ENCODE measurements at places on chromosomes 12 and 14. TPM values are rescaled to one million over a fixed set of nuclear protein-coding genes. Genes with fewer than 3 reads are reported as not detected.

DNA sequence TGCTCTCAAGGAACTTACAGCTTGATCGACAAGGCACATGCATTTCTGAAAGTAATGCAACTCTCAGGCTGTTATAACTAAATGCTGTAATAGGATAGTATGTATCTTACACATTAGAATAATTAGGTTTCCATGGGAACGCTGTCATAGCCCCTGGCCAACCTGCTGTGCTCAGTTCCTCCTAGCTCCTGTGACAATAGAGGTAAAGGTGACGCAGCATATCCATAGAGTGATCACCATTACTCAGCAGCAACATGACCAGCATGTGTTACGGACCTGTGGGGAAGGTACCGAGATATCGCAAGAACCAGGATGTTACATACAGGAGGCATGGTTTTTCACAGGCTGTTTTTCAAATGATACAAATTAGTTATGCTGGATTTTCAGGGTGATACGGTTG is 150.7 kb downstream of the CAND1 start:
- H3K27me3 ChIP-seq, result no peaks in the 10 kb centered on the region
- peaks cover 9% of the 10 kb centered on the region for H3K4me1 ChIP-seq
- no peak overlapping the region for H3K4me3 ChIP-seq
- no peaks in the 10 kb centered on the region for H3K36me3 ChIP-seq
- no peak for DNase-seq

DNA sequence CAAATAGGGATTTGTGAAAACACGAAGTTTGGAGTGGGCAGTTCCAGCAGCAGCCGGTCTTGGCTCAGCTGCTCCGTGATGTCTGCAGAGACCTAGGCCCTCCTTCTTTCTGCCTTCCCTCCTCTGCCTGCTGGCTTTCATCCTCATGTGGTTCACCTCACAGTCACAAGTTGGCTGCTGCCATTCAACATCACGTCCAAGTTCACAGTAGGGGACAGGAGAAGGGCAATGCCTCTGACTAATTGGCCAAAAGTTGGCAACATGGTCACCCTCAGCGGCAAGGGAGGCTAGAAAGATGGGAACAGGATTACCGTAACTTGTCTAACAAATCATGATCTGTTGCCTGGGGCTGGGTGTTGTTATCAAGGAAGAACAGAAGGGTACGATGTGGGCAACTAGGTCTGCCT is 7.8 kb upstream of the CACNA2D4 start:
- no peaks in the 10 kb centered on the region for H3K36me3 ChIP-seq
- no peaks in the 10 kb centered on the region for H3K27me3 ChIP-seq
- peaks cover 32% of the 10 kb centered on the region for H3K4me1 ChIP-seq

DNA sequence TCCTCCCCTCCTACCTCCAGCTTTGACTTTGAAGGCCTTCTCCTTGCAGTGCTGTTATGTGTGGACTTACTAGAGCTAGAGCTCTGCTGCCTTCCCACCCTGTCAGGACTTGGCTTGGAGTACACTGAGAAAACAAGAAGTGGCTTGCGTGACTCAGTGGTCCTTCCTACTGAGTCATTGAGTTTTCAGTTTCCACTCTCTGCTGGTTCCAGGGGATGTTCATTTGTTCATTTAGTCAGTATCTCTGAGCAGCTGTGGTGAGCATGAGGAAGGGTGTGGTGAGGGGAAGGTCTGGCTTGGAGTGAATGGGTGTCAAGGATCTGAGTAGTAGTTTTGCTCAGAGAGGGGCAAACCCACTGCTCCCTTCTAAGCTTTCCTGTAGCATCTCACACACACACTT is 17.2 kb upstream of the ELK3 start:
- no peaks in the 10 kb centered on the region for H3K36me3 ChIP-seq
- no peak overlapping the region for H3K27ac ChIP-seq
- no peaks in the 10 kb centered on the region for H3K27me3 ChIP-seq
- H3K4me1 ChIP-seq, result no peaks in the 10 kb centered on the region
- DNase-seq, result no peak

GRCh38 chr14:56059054-56059453 is 59.2 kb upstream of the PELI2 start:
- H3K4me1 ChIP-seq, result no peaks in the 10 kb centered on the region
- no peak for DNase-seq
- H3K27ac ChIP-seq, result no peak overlapping the region
- H3K4me3 ChIP-seq, result no peak overlapping the region

GRCh38 chr12:83389237-83389996 is 702.7 kb downstream of the TMTC2 start:
- DNase-seq, result no peak
- no peaks in the 10 kb centered on the region for H3K36me3 ChIP-seq
- no peaks in the 10 kb centered on the region for H3K27me3 ChIP-seq
- no peak overlapping the region for H3K27ac ChIP-seq
- no peak overlapping the region for H3K4me3 ChIP-seq

DNA sequence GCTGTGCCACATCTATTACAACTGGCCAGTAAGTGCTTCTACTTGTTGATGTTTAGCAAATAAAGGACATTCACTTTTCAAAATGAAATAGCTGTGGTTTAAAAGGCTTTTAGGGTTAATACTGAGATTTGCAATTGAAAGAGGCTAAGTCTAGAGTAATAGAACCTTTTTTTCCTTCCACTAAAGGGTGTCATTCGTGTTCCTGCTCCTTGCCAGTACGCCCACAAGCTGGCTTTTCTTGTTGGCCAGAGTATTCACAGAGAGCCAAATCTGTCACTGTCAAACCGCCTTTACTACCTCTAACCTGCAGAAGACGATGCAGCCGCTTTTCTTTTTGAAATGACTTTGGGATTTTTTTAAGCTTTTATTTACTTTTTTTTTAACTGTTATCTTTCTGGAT is 33.6 kb downstream of the PIWIL1 start:
- H3K27me3 ChIP-seq, result no peaks in the 10 kb centered on the region
- H3K36me3 ChIP-seq, result no peaks in the 10 kb centered on the region
- H3K4me3 ChIP-seq, result no peak overlapping the region

DNA sequence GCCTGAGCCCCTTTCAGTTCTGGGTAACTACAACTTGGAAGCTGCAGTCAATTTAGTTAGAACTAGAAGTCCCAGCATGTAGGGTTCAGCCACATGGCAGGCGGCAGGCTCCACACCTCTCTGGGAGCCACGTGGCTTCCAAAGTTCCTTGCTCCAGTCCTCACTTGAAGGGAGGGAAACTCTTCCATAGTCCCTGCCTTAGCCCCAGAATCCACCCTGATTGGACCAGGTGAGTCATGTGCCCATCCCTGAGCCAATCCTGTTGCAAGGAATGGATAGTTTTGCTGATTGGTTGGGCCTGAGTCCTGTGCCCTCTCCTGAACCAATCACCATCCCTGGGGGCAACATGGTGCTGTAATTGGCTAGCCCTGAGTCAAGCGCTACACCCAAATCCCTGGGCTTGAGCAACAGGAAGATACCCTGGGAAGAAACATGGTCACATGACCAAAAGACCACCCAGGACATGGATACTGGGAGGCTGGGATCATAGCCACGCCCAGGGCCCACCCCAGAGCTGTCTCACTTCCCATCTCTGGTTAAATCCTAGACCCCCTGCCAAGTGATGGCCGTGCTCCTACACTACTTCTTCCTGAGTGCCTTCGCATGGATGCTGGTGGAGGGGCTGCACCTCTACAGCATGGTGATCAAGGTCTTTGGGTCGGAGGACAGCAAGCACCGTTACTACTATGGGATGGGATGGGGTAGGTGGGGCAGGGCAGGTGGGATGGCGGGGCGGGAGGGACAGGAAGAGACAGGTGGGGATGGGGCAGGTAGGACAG is 154.7 kb downstream of the ADGRD1 start:
- no peak overlapping the region for H3K27ac ChIP-seq
- no peak overlapping the region for H3K4me3 ChIP-seq
- DNase-seq, result no peak
- no peaks in the 10 kb centered on the region for H3K27me3 ChIP-seq

- no peak for DNase-seq
- no peak overlapping the region for H3K27ac ChIP-seq
- no peaks in the 10 kb centered on the region for H3K36me3 ChIP-seq
- no peak overlapping the region for H3K4me3 ChIP-seq
Observed at GRCh38 chr14:87503711-87504110, 489.3 kb downstream of the GALC start.

DNA sequence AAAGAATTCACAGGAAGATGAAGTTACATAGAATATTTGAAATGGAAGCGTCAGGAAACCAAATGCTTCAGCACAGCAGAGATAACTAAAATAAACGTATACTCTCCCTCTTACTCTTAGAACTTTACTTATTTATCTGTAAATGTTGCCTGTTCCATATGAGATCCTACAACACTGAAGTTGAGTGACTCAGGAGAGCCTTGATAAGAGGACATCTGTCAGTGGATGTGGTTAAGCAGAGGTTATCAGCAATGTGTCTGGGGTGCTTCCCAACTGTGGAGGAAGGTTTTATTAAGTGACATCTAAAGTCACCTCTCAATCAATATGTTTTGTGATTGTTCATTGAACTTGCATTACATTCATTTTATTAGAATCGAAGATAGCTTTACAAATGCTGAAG is 81.9 kb downstream of the NEDD1 start:
- H3K4me1 ChIP-seq, result no peaks in the 10 kb centered on the region
- H3K4me3 ChIP-seq, result no peak overlapping the region
- DNase-seq, result no peak
- no peaks in the 10 kb centered on the region for H3K36me3 ChIP-seq

- no peaks in the 10 kb centered on the region for H3K4me1 ChIP-seq
- H3K4me3 ChIP-seq, result no peak overlapping the region
- H3K27me3 ChIP-seq, result no peaks in the 10 kb centered on the region
Observed at GRCh38 chr12:117013726-117014125, 85.5 kb downstream of the TESC start.

DNA sequence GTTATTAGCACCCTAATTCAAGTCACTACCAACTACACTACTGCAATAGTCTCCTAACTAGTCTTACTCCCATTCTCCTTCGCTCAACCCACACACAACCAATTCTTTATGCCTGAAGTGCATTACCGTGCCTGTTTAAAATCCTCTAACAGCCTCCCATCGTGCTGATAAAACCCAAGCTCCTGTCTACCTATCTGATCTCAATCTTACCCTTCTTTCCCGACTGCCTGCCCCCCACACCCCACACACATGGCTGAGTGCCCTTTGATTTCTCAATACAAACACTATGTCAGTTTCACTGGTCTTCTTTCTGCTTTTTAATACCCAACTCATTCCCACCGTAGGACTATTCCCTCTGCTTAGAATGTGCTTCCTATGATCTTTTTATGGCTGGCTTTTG is 59.9 kb downstream of the SPPL3 start:
- H3K4me1 ChIP-seq, result peaks cover 72% of the 10 kb centered on the region
- no peak overlapping the region for H3K4me3 ChIP-seq
- no peak for DNase-seq

DNA sequence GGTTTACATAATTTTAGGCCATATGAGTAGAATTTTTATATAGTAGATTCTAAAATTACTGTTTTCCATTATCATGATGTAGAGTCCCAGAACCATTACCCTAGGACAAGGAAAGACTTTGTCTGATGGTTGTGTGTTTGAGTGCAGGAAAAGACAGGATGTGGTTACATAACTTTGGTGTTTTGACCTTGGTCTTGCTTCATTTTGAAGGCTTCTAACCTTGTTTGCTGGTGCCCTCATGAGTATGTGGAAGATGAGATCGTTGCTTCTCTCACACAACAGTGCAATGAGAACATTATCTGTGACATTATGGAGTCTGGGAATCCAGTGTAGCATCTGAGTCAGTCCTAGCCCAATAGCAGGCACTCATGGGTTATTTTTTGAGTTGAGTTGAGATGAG is 106.2 kb downstream of the IGF1 start:
- no peaks in the 10 kb centered on the region for H3K36me3 ChIP-seq
- no peaks in the 10 kb centered on the region for H3K27me3 ChIP-seq
- peaks cover 7% of the 10 kb centered on the region for H3K4me1 ChIP-seq
- DNase-seq, result no peak

GRCh38 chr14:103107455-103107854 is 12.9 kb downstream of the EXOC3L4 start:
- DNase-seq, result no peak
- H3K27ac ChIP-seq, result no peak overlapping the region
- H3K4me3 ChIP-seq, result no peak overlapping the region

GRCh38 chr12:13670285-13670866 is 311.0 kb downstream of the GRIN2B start:
- no peaks in the 10 kb centered on the region for H3K36me3 ChIP-seq
- H3K27me3 ChIP-seq, result no peaks in the 10 kb centered on the region
- no peak overlapping the region for H3K27ac ChIP-seq
- no peak overlapping the region for H3K4me3 ChIP-seq
- DNase-seq, result no peak

- H3K36me3 ChIP-seq, result no peaks in the 10 kb centered on the region
- DNase-seq, result peak; percentile 71
- no peaks in the 10 kb centered on the region for H3K4me1 ChIP-seq
- H3K27me3 ChIP-seq, result no peaks in the 10 kb centered on the region
Observed at GRCh38 chr12:62647586-62647985, 181.0 kb downstream of the MON2 start.

GRCh38 chr12:3551976-3552725 is 61.1 kb downstream of the PRMT8 start:
- peaks cover 5% of the 10 kb centered on the region for H3K27me3 ChIP-seq
- H3K27ac ChIP-seq, result no peak overlapping the region
- DNase-seq, result no peak

DNA sequence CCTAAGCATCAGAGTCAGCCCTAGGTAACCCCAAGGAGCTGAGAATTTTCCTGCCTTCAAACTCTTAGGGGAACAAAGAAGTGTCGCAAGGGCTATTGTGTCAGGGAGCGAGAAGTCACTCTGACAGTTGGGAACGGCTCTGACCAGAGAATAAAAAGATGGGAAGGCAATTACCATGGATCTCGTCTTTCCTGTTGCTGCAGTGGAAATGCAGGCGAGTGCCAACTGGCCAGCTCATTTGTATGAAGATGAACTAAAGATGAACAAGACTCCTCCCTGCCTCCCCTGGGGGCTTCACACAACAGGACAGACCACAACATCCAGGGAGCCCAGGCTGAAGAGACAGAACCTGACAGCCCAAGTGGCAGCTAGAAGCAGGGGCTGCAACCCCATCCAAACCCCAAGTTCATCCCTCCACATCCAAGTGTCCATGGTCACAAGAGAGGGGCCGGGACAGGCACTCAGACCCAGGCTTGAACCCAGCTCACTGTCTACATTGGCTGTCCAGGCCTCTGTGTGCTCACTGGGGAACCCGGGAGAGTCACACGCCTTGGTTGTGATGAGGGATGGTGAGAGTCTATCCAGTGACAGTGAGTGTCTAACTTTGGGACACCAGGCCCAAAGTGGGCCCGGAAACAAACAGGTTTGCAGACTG is 322.4 kb downstream of the BCL11B start:
- H3K4me3 ChIP-seq, result no peak overlapping the region
- H3K36me3 ChIP-seq, result no peaks in the 10 kb centered on the region
- H3K4me1 ChIP-seq, result no peaks in the 10 kb centered on the region
- no peak for DNase-seq
- no peak overlapping the region for H3K27ac ChIP-seq

The C14orf180 gene
- total RNA-seq, result 0.34 TPM

The ALDH2 gene
- total RNA-seq, result 149 TPM

The FGF6 gene
- 3.9 TPM for total RNA-seq

The SLC8B1 gene
- total RNA-seq, result 7.6 TPM

The SPTB gene
- total RNA-seq, result 374 TPM

The TAMALIN gene
- 8.0 TPM for total RNA-seq

Data from psoas muscle (tissue), 8 donors.